ENCODE measurements at places on chromosomes 5 and 9.

- no peak for DNase-seq
Measured at GRCh38 chr5:158423623-158424200, 564.8 kb upstream of the CLINT1 start.

DNA sequence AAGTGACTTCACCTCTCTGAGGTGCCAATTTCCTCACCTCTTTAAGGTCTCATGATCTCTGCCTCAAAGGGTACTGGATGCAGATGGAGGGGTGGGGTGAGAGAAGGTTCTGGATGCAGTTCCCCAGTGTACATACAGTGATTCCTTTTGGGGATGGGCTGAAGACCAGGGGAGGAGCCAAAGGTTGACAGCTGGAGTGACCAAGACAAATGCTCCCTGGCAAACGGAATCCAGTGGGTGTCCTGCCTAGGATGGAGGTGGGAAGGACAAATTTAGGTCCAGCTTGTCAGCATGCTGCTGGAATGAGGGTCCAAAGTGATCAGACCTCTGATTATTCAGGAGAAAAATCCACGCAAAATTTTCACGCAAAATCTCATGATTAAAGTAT is 7.3 kb upstream of the LMX1B start:
- no peak for DNase-seq

- no peak for DNase-seq
Measured at GRCh38 chr5:14114615-14115251, 28.4 kb upstream of the TRIO start.

- no peak for DNase-seq
Measured at GRCh38 chr9:137045294-137046087, 486 bp downstream of the NPDC1 start.

- no peak for DNase-seq
Measured at GRCh38 chr5:151162776-151163175, 5.2 kb upstream of the ANXA6 start.

DNA sequence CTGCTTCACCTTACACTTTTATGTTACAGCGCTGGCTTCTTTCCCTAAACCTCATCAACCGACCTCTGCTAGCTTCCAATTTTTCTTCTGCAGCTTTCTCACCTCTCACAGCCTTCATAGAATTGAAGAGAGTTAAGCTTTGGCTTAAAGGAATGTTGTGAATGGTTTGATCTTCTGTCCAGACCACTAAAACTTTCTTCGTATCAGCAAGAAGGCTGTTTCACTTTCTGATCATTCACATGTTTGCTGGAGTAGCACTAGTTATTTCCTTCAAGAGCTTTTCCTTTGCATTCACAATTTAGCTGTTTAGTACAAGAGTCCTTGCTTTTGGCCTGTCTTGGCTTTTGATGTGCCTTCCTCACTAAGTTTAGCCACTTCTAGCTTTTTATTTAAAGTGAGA is 49.5 kb downstream of the NR3C1 start:
- peak; percentile 36 for DNase-seq

GRCh38 chr9:127562841-127563401 is 49.2 kb upstream of the STXBP1 start:
- DNase-seq: no peak

DNA sequence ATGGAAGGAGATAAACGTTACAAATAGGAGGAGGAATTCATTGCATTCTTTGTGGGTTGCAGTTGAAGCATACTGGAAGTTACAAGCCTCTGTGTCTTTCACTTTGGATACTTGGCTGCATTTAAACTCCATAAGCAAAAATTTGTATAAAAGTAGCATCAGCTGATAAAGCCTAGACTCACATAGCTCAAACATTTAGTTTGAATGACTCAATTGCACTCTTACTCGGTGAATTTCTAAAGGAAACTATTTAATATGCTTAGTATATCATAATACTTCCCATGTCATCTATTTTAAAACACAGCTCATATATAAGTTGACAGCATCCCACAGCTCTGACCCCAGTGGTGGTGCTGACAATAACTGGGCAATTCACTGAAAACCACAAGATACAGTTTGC is 596.6 kb upstream of the ZNF608 start:
- no peak for DNase-seq

- no peak for DNase-seq
Measured at GRCh38 chr5:133723651-133724366, 111.5 kb upstream of the FSTL4 start.

DNA sequence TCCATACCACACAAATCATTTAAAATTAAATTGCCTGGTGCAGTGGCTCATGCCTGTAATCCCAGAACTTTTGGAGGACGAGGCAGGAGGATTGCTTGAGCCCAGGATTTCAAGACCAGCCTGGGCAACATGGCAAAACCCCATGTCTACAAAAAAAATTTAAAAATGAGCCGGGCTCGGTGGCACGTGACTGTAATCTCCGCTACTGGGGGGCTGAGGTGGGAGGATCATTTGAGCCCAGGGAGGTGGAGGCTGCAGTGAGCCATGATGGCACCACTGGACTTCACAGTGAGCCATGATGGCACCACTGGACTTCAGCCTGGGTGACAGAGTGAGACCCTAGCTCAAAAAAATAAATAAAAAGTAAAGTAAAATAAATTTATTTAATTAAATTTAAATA is 40.9 kb downstream of the LYRM7 start:
- DNase-seq: no peak

DNA sequence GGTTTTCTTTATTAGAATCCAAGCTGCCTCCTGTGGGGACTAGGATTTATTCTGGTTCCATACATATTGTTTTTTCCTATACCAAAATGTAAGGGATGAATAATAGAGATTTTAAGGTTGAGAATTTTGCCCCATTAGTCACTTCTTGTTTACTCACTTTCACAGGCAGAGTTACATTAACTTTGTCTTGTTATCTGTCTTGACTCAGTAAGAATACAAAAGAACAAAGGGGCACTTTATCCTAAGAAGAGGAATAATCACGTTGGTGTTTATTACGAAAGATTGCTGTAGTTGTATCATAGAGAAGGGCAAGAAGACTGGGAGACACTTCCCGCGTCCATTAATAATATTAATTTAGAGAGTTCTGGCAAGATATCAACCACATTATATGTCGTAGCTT is 599.7 kb upstream of the FTMT start:
- DNase-seq: no peak

GRCh38 chr5:135024956-135025729 is 8.9 kb downstream of the PITX1 start:
- DNase-seq: no peak

- DNase-seq: no peak
Measured at GRCh38 chr5:159181152-159181551, 28.2 kb downstream of the RNF145 start.

DNA sequence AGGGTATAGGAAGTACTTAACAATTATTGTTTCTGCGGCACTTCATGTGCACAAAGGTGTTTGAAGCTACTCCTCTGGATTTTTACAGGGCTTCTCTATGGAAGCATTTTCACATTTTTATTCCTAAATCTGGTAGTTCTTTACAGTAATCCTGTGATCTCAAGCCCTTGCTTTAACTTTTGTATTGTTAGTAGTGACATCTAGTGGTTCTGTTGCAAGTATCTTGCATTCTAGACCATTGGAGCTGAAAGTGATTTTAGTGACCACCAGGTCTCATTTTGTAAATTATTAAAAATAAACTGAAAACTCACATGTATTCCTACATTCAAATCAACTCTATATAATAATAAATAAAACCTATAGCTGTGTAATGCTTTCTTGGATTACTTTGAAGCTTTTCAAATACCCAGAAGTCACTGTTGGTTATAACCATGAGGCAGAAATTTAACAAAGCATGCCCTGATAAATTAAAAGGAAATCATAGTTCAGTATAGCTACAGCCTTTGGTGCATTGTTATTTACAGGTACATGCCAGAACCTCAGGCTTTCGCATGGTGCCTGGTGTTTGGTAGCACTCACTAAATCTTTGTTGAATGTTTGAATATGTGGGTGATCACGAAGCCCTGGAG is 18.9 kb downstream of the RPS23 start:
- DNase-seq: no peak

DNA sequence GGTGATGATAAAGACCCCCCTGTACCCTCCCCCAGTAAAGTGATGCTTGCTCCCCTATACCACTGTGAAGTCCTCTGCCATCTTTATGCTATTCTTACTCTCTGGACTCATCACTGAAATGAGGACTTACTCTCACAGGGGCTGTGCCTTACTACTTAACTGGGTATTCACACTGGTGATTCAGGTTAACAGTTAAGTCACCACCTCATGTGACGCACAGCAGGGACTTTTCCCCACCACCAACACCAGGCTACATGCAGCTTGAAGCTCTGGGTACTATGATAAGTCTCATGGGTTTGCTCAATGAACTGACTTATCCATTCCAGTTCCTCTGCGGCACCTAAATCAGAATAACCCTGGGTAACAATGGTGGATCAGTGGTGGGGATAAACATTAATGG is 163.7 kb downstream of the ELAVL2 start:
- no peak for DNase-seq

DNA sequence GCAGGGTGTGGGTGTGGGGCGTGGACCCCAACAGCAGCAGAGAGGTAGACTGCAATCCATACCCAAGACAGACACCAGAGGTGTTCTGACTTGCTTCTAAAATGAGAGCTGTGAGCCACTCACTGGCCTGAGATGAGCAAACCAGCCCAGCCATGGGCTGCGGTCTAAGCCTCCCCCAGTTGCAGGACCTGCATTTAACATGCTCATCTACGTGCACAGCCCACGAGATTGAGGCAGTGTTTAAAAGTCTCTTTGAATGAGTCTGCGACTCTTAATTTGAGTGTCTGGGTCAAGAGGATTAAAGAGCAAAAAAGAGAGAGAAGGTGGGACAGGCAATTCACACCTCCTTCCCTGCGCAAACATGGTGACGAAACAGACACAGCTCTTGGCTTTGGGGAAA is 5.9 kb downstream of the SURF4 start:
- no peak for DNase-seq

DNA sequence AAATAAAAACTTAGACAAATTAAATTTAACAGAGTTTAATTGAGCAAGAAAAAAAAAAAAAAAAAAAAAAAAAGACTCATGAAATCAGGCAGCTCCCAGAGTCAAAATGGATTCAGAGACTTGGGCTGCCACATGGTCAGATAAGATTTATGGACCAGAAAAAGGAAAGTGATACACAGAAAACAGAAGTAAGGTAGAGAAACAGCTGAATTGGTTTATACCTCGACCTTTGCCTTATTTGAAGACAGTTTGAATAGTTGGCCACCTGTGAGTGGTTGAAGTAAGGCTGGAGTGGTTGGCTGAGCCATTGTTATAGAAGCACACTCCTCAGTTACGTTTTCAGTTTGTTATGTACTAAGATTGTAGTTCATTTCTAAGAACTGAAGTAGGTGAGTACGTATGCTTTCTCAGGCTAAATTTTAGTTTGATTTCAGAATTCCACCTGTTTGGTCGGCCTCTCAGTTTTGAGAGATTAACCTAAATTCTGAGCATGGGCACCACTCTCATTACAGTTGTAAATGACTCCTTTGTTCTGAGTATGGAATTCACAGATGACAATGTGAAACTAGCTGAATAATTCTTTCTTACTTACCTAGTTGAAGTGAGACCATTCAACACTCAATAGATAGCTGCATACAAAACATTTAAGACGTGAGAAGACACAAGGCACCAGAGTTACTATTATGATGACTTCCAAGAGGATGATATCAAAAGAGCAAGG is 149.0 kb downstream of the AOPEP start:
- no peak for DNase-seq

DNA sequence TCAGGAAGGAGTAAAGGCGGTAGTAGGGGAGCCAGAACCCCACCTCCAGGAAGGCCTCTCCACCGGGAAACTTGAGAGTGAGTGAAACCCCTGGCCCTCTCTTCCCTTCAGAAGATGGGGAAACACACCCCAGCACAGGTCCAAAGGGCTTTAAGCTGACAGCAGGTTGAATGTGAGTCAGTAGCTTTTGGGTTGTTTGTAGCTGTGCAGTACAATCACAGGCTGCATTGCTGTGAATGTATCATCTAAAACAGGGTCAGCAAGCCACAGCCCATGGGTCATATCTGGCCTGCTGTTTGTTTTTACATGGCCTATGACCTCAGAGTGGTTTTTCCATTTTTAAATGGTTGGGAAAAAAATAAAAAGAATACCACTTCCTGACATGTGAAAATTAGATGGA is 10.0 kb downstream of the OTULINL start:
- DNase-seq: no peak

DNA sequence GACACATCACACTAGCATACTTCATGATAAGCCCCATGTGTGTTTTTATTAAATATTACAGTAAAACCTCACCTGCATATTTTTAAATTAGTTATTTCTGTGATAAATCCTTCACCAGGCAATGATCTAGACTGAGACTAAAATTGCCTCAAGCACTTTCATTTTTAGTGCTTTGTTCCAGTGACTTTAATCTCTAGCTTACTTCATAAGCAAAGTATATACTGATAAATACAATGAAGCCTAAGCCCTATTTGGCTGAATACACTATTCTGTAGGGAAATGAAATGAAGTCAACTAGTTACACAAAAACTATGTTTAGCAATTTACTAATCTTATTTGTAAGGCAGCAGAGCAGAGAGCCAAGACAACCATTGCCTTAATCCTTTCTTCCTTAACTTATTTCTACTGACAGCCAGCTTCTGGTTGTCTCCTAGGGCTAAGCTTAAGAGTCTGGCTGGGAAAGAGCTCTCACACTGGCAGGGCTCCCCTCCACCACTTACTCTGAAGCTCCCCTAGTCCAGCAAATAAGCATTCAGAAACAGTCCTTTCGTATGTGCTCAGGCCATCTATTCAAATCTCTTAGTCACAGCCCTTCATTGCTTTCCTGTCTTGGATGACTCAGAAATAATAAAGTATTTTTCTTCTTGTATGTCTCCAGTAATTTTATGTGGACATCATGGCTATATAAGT is 31.4 kb upstream of the MTAP start:
- DNase-seq: no peak

GRCh38 chr9:104858846-104859245 is 69.1 kb downstream of the ABCA1 start:
- DNase-seq: no peak

- DNase-seq: no peak
Measured at GRCh38 chr5:146078566-146078965, 26.8 kb downstream of the PLAC8L1 start.

DNA sequence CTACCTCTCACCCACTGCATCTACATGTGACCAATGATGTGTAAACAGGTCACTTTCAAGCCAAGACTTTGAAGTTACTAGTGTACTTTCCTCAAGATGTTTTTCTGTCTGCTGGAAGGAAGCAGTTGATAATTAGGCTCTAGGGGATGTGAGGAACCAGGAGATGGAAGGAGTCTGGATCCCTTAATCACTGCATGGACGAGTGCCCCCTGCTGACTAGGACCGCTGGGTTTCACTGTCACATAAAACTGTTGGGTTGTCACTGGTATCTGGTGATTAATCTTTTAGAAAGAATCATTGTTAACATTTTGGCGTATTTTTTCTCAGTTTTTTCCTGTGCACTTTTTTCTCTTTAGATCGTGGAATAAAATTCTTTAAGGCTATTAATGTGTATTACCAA is 79.5 kb downstream of the SREK1 start:
- peak; percentile 12 for DNase-seq

DNA sequence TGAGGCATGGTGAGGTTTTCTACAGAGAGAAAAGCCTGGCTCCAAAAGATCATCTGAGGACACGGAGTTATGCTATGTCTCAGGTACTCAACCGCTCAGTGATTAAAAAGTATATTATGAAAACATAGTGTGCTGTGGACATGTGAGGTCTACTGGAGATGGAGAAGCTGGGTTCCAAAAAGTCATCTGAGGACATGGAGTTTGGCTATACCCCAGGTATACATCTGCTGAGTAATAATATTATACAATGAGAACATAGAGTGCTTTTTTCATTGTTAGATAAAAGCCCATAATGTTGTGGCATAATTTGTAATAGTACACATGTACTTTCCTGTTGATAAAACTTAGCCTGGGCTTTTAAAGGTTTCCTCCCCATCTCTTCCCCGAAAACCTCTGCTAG is 70.7 kb upstream of the SHISAL2B start:
- DNase-seq: no peak

GRCh38 chr5:40904994-40905306 is 4.3 kb upstream of the C7 start:
- no peak for DNase-seq

All from CD4-positive, alpha-beta T cell treated with Interleukin-17A for 1 hour (primary cell).